ENCODE measurements at places on chromosomes 3 and 15.
A peak's percentile ranks its signal among the peaks of the same experiment; 100 is the strongest.

GRCh38 chr3:30122359-30122758 is 484.0 kb upstream of the TGFBR2 start:
- peak; percentile 21 for DNase-seq

DNA sequence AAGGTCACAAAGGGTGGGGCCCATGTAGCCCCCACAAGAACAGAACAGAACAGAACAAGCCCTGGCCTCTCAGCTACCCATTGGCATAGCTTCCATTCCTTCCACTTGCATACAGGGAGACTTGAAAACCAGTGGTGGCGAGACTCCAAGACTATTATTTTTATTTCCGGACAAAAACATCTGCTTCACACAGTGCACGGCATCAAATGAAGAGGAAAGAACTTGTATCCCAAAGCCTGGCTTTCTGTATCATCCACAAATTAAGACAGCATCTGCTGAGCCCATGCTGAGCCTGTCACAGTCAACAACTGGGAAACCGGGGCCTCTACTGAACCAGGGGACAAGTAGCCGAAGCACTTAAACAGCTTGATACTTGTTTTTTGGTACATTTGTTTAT is 56.0 kb downstream of the CLEC3B start:
- DNase-seq, result no peak

- no peak for DNase-seq
Measured at GRCh38 chr3:22373182-22373581, 622.2 kb upstream of the ZNF385D start.

GRCh38 chr3:97430601-97431000 is 334.0 kb upstream of the ARL6 start:
- no peak for DNase-seq

- DNase-seq, result no peak
Measured at GRCh38 chr3:117499189-117499870, 789.8 kb downstream of the TUSC7 start.

GRCh38 chr3:196643201-196643749 is 3.8 kb downstream of the NRROS start:
- peak; percentile 93 for DNase-seq

- DNase-seq, result peak; percentile 89
Measured at GRCh38 chr15:51121118-51121517, 26.4 kb upstream of the TNFAIP8L3 start.

DNA sequence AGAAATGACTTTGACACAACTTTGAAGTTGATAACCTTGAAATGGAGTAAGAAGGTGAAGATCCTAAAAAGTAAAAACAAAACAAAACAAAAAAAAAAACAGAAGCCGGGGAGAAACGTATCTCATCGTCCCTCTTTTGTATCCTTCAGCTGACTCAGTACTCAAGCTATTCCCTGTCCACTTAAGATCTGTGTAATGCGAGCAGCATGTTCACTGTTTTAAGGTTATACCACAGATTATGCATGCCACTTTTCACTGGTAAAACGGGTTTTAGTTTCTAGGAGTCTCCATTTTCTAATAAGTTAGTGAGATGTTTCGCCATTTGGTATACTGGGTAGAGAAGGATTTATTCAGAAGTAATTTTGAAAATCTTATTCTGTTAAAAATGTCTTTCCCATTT is 324.3 kb downstream of the FEZF2 start:
- no peak for DNase-seq

DNA sequence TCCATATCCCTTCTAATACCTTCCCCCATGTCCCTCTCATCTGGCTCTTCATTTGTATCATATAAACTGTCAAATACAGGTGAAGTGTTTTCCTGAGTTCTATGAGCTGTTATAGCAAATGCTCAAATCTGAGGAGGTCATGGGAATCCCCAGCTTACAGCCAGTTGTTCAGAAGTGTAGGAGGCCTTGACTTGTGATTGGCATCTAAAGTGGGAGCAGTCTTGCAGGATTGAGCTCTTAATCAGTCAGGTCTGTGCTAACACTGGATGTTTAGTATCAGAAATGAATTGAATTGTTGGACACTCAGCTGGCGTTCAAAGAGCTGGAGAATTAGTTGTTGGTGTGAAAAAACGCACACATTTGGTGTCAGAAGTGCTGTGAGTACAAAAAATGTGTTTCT is 65.0 kb downstream of the IFT57 start:
- no peak for DNase-seq

GRCh38 chr3:45929042-45929679 is 14.1 kb upstream of the CXCR6 start:
- DNase-seq, result peak; percentile 52

DNA sequence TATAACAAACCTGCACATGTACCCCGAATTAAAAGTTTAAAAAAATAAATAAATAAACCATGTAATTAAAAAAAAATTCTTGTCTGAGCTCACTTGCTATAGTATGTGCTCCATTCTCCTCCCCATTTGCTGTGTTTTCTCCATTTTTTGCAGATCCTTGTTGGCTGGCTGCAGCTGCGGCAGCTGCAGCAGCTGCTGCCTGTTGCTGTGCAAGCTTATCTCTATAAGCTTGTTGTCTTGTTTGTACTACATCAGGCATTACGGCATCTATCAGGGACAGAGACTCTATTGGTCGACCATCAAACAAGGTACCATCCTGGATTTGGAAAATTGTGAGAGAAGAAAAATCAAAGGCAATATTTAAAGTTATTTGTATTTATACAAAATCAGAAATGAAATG is 145.9 kb downstream of the TBL1XR1 start:
- no peak for DNase-seq

GRCh38 chr3:139261754-139262586 is 81.8 kb upstream of the MRPS22 start:
- no peak for DNase-seq

DNA sequence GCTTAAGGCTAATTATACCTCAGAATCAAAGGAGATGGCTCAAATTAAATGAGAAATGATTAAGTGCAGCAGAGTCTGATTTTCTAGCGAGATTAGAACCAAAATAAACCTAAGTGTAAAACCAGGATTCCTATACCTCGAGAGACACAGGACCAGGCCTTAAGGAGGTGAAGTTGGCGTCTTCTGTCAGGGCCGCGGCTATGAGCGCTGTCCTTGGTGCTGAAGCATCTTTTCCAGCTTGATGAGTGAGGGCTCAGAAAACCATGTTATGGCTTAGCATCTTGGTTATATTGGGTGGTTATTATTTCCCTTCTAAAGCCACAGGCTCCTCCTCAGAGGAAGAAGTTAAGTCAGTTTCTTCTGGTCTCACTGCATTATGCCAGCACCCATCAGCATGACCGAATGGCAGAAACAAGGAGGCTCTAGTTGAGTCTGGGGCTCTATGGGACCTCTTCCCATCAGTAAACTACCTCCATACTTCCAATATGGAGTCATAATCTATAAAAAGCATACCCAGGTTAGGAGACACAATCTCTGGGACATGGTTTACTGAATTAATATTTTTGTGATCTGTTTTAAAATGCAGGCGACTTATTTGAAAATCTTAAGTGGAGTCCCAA is 120.1 kb upstream of the NMNAT3 start:
- peak; percentile 36 for DNase-seq

GRCh38 chr3:18556503-18557135 is 131.5 kb upstream of the SATB1 start:
- DNase-seq, result peak; percentile 60

- no peak for DNase-seq
Measured at GRCh38 chr3:2247831-2248230, 149.2 kb downstream of the CNTN4 start.

DNA sequence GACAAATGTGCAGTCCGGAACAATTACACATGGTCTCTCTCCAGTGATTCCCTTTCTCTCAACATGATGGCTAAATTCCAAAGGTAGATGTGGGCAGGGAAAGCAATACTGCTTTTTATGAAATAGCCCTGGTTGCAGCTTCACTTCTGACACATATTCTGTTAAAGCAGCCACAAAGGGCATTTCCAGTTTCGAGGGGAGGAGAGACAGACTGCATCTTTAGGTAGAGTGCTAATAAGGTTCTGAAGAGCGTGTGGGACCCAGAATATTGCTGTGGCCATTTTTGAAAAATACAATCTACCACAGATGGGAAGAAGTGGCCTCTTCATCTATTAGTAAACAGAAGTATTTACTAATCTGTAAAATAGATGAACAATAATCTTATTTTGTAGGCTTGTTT is 139.3 kb upstream of the PEX5L start:
- DNase-seq, result no peak

- DNase-seq, result no peak
Measured at GRCh38 chr3:45011756-45012508, 14.2 kb upstream of the CLEC3B start.

- DNase-seq, result no peak
Measured at GRCh38 chr3:70882104-70882503, 569.7 kb upstream of the MDFIC2 start.

DNA sequence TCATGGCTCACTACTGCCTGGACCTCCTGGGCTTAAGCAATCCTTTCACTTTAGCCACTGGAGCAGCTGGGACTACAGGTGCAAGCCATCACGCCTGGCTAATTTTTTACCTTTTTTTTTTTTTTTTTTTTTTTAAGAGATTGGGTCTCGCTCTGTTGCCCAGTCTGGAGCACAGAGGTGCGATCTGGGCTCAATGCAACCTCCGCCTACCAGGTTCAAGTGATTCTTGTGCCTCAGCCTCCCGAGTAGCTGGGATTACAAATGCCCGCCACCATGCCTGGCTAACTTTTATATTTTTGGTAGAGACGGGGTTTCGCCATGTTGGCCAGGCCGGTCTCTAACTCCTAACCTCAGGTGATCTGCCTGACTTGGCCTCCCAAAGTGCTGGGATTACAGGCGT is 50.7 kb upstream of the MELTF start:
- DNase-seq, result no peak

- DNase-seq, result no peak
Measured at GRCh38 chr15:45228931-45229330, 23.1 kb upstream of the SLC28A2 start.

GRCh38 chr3:178507507-178508442 is 28.5 kb upstream of the KCNMB2 start:
- DNase-seq, result no peak

- DNase-seq, result no peak
Measured at GRCh38 chr15:90074916-90075315, 27.4 kb downstream of the IDH2 start.

DNA sequence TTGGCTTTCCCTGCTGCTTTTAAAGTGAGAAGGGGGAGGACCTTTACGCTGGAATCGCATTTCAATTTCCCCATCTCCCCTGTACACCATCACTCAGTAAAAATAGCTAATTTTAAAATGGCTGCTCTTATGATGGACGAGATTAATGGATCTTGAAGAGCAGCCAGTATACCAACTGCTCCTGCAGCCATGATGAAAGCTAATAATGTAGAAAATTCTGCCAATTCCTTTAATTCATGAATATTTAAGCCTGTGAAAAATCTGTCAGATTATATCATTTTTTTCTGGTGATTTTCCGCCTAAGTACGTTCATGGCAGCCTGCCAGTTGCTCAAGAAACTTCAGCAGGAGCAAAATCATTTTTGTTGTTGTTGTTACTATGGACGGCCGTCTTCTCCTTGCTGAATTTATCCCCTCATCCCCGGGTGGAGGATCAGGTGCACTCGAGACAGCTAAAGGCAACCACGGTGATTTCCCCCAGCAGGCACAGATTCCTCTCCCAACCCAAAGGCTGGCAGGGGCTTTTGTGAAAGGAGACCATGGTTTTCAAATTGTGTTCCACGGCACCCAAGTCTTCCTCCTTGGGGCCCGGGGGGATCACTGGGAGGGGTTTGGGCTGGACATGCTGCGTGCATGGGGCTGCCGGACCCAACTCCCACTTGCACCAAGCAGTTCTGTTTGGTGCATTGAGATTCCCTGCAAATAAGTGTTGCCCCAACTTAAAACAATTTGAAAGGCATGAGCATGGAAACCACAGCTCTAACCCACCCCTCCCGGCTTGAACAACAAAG is 289.6 kb downstream of the UACA start:
- no peak for DNase-seq

DNA sequence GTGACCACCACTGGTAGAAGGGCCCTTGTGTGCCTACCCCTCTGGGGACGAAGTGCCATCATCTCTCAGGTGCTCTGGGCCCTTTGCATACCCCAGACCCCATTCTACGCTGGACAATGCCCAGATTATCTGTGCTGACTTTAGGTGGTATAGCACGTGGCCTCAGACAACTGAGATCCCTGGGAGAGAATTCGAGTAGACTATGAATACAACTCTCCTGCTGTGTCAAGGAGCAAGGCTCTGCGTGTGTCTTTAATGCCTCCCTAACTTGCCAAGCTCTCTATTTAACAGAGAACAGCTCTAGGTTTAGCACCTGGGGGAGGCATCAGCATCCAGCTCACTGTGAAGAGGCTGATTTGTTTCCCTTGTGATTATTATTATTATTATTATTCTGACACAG is 29.1 kb downstream of the FAM3D start:
- DNase-seq, result no peak

GRCh38 chr15:40500568-40501330 is 30.0 kb downstream of the CHST14 start:
- DNase-seq, result no peak

DNA sequence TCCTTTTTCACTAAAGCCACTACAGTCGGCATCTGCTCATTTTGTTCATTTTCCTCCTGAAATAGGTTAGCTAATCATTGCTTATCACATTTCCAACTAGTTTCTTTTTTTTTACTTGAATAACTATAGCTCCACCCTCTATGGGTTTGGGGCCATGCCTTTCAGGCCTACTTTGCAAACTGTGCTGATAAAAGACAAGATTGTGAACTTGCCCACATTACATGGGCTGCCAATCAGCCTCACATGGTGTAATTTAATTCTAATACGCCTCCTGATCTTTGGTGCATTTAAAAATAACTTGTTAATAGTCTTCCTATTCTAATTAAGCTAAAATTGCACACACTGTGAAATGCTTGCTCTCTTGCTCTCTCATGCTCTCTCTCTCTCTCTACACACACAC is 90.5 kb downstream of the TGFBR2 start:
- DNase-seq, result no peak

DNA sequence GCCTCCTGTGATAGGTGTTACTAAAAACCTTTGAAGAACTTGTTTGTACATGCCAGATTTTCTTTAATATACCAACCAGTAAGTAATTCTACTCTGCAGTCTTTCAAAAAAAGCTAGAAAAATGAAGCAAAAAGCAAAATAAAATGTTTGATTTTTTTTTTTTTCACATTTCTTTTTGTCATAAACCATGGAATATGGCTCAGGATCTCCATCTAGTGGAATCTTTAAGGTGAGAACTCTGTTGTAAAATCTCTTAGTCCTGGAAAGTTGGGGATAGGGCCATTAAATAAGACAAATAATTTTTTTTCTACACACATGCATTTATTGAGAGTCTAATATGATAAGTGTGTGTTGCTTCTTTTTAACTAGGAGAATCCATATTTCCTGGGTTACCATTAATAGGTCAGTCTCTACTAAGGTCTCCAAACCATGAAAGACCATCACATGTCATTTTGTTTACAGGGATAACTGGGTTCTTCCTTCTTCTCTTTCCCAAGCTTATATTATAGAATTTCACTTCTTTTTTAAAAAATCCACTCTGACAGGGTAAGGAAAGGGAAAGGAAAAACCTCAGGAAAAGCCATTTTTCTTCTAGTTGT is 84.6 kb downstream of the SLC9A9 start:
- no peak for DNase-seq
